ENCODE measurements at places on chromosomes 7 and 10.
A peak's percentile ranks its signal among the peaks of the same experiment; 100 is the strongest.

GRCh38 chr7:127612263-127612662, 5.7 kb downstream of the PAX4 start:
- no peak for DNase-seq

DNA sequence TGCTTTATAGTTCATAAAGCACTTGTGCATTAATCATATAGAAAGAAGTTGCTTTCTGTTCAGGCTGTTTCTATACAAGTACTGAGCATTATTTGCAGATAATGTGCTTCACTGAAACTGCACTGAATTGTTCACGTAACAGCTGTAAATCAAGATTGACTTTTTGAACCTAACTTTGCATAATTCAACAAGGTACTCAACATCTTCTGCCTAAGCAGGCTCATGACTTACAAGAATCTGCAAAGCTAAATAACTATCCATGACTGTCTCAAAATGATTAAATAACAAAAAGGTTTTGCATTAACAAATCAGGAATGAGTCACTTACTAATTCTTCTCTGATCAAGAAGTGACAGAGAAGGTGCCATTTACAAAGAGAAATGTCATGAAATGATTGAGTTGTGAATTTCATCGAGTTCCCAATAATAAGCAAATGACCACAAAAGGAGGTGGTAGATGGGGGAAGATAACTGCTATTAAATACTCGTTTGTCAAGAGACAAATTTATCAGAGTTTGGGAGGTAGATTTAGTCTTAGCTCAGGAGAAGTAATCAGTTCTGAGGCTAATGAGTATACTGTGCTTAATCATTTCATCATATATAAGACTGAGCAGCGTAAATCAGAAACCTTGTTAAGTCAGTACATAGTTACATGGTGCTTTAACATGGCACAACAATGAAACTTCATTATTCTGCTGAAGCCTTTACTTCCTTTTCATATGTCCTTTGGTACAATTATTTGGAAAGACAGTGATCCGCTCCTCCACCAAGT, 161.3 kb upstream of the LRRN3 start:
- DNase-seq: no peak

DNA sequence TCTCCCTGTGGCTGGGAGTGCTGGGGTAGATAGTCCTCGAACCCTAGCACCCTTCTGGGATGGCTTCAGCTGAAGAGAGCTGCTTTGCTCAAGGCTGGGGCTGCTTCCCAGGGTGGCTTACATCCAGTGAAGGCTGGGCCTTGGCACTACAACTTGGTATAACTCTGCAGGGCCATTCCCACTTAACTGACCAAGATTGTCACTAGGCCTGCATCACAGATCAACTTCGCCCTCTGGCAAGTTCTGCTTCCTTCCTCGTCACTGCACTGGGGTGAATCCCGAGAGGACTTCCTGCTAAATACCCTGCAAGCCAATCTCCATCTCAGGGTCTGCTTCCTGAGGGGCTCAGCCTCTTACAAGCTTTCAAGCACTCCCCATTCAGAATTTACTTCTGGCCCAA, 195.2 kb downstream of the DOCK4 start:
- DNase-seq: no peak

DNA sequence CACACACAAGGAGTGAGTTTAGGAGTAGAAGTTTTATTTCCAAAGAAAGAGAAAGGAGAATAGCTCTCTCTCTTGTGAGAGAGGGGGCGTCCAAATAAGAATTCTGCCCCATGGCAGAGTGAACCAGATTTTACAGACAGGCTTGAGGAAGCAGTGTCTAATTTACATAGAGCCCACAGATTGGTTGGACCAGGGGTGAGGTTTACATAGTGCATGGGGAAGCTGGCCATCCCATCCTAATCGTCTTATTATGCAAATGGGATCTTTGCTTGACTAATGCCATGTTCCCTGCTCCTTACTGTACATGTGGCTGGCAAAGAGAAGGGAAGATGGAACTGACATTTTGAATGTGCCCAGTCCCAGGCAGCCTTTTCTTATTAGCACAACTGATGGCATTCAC, 60.0 kb upstream of the ACSM6 start:
- no peak for DNase-seq

GRCh38 chr7:94813917-94814316, 93.5 kb upstream of the PPP1R9A start:
- DNase-seq: no peak

DNA sequence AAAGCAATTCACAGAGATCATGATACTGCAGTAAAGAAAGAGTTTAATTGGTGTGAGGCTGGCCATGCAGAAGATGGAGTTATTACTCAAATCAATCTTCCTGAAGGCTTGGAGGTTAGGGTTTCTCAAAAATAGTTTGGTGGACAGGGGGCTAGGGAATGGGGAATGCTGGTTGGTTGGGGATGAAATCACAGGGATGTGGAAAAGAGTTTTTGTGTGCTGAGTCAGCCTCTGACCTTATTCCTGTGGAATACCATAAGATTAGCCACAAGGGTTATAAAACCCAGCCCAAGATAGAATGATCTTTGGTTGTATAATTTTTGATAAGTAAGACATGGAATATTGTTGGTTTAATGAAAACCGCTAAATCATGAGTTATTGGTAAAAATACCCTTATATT, 764.3 kb downstream of the TYW1 start:
- peak; percentile 22 for DNase-seq
